ENCODE measurements at places on chromosomes 6 and 20. TPM values are rescaled to one million over a fixed set of nuclear protein-coding genes. Genes with fewer than 3 reads are reported as not detected.

Gene MLIP
- not detected for total RNA-seq

Gene GNMT
- 1.0 TPM for total RNA-seq

DNA sequence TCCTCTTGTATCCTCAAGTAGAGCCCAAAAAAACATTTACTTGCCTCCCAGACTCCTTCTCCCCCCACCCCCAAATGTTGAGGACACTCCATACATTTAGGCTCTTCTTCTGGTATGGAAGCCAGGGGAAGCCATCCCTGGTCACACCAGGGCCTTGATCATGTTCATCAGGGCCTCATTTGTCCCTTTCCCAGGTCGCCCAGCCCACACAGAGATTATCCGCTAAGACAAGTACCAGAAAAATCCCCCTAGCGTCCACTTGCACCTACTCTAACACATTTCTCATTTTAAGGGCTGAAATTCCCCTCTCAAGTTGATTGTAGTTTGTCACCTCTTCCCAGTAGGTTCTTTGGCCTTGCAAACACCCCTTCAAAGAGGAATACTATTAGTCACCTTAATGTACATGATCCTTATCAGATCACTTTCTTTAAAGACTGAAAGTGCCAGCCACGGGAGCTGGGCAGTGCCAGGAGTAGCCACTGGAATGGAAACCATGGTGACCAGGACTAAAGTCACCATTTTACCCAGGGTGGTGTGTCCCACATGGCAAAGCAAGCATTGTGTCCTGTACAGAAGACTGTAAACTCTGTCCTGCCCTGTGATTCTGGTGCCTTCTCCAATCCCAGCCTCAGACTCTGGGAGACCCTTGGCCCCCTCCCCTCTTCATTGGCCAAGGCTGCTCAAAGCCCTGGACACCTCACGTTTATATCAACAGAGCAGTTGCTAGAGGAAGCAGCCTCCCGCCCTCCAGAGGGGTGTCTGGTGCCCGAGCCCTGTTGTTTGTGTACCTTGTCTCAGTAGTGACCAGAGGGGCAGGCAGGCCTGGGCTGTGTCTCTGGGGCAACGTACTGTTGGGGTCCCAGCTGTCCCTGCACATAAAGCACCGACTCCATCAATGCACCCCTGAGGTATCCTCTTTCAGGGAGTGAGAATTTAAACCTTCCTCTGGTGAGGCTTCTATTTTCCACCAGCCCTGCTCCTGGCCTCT, 5.0 kb upstream of the APOBEC2 start:
- DNase-seq, result no peak

DNA sequence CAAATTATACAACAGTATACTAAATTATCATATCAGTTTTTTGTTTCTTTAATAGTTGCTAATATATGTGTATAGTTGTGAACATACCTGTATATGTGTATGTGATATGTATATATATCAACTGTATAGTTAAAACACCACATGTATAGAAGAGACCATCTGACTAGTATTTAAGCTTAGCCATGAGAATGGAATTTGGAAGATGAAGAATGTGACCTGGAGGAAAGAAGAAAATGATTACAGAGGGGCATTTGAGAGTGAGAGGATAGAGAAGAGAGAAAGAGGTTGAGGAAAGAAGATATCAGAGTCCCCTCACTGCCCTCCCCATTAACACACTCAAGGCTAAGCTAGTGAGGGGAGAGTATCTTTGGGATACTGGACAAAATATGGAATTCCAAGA, 335.9 kb downstream of the BCKDHB start:
- DNase-seq, result no peak

DNA sequence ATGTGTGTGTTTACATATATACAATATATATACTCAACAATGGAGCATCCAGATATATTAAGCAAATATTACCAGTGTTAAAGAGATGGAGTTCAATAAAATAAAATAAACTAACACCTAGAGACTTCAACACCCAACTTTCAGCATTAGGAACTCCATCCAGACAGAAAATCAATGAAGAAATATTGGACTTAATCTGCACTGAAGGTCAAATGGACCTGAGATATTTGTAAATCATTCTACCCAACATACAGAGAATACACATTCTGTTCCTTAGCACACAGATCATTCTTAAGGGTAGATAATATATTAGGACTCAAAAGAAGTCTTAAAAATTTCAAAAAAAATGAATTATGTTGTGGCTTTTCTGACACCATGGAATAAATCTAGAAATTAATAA, 832.3 kb upstream of the ADGRB3 start:
- DNase-seq, result no peak

DNA sequence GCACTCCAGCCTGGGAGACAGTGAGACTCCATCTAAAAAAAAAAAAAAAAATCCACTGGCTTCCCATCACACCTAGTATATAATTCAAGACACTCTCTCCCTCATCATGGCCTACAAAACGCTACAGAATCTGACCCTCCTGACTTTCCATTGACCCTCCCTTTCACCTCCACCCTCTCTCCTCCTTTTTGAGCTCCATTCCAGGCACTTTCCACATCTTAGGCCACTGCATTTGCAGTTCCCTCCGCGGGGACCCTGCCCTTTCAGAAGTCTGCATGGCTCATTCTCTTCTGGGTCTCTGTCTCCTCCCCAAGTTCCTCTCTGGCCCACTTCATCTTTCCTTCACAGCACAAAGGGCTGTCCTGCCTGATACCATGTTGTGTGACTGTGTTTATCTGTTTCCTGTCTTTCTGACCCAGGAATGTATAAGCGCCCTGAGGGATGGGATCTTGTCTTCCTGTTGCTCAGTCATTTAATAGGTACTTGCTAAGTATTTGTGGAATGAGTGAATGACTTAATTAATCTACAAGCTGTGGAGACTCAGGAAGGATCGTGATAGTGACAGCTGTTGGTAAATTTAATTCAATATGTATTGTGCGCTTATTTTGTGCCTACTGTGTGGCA, 35.2 kb downstream of the NCR2 start:
- no peak for DNase-seq

- DNase-seq, result no peak
Measured at GRCh38 chr6:121603486-121603885, 168.0 kb downstream of the GJA1 start.

GRCh38 chr20:41480054-41480770, 113.6 kb upstream of the EMILIN3 start:
- no peak for DNase-seq

DNA sequence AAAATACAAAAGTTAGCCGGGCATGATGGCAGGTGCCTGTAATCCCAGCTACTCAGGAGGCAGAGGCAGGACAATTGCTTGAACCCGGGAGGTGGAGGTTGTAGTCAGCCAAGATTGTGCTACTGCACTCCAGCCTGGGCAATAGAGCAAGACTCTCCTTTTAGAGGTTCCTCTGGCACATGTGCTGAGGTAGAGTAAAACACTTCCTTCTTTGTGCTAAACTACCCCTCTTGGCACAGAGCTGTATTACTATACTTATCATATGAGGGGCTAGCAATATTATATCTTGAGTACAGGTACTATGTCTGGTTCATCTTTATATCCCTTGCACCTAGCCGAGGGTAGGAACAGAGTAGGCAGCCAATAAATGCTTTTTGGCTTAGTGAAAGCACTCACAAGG, 40.2 kb upstream of the SAMHD1 start:
- DNase-seq, result no peak

GRCh38 chr6:119349361-119350201, at the start of gene MAN1A1:
Gene MAN1A1, minus strand, starts transcription at chr6:119349761. Its CDS starts 696 bp downstream, at chr6:119349065.
- DNase-seq, result peak; percentile 92

GRCh38 chr6:46284475-46284874, 113.7 kb upstream of the ENPP5 start:
- DNase-seq, result no peak

DNA sequence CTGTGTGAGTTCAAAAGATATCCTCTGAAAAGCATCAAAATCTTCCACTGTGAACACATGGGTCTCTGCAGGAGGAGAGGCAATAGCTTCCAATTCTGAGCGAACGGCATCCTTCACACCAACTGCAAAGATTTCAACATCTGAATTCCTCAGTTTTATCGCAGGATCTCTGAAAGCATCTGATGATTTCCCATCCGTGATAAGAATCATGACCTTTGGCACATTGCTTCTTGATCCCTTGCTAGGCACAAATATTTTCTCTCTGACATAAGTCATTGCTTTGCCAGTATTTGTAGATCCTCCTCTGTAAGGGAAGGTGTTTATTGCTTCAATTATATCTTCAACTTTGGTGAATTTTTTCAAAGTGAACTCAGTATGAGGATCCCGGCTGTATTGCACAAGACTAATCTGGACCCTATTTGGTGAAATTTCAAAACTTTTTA, 22.7 kb downstream of the COL12A1 start:
- DNase-seq, result no peak

GRCh38 chr6:15539722-15540270, 123.0 kb downstream of the DTNBP1 start:
- no peak for DNase-seq

DNA sequence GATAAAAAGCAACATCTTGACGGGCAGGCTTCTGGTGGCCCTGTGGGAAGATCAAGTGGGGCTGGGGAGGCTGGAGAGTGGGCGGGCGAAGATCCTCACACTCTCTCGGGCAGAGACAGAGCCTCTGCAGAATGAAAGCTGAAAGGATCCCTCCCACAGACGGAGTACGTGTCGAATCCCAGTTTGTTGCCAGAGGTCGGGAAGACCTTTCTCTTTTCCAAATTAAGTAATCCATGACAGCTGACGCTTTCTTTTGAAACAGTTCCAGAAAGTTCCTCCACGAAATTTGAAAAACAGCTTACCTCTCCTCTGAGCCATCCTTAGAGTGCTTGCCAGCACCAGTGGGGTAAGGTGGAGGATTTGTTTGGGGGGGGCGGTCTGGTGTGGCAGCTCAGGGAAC, 155.6 kb upstream of the SMLR1 start:
- DNase-seq, result no peak

Measured in activated naive CD4-positive, alpha-beta T cell treated with anti-CD3 and anti-CD28 coated beads, Interleukin-2, amount 50 U/mL, for 72 hours (primary cell).